ENCODE measurements at places on chromosomes 7 and 10.

GRCh38 chr7:49852619-49853462, 79.4 kb downstream of the VWC2 start:
- DNase-seq, result peak; percentile 61

DNA sequence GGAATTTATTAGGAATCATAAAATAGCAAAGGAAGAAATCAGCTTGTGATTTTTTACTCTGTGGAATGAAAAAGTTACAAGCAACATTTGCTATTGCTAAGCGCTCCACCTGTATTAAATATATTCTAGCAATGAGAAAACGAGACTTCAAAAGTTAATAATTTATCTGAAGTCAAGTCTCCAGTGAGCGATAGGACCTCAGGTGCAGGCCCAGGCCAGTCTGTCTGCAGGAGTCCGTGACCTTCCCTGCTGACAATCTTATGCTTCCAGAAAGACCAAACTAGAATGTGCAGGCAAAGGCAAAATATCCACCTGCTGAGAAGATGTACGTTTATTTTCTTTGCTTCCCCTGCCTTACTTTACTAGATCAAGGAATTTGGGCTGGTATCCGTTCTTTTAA, 22.7 kb downstream of the MRC1 start:
- no peak for DNase-seq

DNA sequence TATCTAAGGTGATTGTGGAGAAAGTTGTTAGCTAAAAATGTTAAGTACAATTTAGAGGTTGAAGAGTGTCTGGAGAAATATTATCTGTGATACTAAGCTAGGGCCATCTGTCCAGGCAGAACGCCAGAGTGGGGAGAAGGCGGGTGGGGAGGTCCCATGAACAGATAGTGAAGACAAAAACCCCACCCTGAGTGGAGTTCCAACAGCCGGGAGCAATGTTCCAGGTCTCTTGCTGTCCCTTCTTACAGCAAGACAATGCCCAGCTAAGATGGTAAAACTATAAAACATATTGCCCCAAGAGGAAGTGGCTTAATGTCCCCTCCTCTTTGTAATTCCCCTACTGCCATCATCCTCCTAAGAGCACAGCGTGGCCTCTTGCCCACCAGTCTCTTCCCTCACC, 10.4 kb upstream of the IL15RA start:
- no peak for DNase-seq

DNA sequence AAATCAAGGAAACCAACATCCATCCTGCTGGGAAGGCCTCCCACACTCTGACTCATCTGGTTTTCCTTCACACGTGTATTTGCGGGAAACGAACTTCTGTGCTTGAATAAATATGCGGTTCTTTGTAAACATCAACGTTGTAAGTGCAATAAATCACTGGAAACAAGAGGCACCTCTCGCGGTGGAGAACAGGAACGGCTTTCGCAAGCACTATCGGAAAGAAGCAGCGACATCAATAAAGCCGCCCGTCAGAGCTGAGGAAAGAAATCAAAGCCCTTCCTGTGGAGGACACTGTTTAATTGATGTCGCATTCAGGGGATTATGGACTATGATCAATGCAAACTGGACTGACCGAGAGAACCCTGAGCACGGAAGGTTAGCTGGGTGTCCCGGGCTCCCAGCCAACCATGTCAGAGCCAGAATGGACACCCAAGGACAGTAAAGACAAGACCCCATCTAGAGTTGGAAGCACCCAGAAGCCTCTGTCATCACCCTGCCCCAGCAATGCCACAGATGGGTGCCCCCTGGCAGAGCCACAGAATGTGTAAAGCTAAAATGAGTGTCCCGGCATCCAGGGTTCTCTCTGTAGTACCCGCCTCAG, 37.6 kb downstream of the OAT start:
- DNase-seq, result no peak
